ENCODE measurements at places on chromosomes 16 and 17.

GRCh38 chr17:39187152-39187830 lies 10.2 kb downstream of the CACNB1 start:
- no peak for DNase-seq

DNA sequence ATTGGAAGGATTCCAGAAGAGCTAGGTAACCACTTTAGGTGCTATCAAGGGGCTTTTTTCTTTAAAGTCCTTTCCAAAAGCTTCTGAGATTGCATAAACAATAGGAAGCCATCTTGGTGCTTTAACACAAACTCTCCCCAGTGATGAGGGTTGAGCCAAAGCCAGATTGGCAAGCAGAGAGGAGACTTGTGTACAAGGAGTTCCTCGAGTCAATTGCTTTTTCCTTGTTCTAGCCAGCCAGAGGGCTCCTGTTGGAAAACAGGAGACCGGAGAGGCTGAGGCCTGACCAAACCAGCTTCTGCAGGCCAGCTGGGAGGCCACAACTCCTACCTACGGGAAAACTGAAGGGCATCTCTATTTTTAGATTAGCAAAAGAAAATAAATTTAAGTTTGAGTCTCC lies 46.5 kb downstream of the MAPT start:
- DNase-seq: no peak

- DNase-seq: no peak
These were observed 206.3 kb downstream of the MAF start for GRCh38 chr16:79394206-79394605.

DNA sequence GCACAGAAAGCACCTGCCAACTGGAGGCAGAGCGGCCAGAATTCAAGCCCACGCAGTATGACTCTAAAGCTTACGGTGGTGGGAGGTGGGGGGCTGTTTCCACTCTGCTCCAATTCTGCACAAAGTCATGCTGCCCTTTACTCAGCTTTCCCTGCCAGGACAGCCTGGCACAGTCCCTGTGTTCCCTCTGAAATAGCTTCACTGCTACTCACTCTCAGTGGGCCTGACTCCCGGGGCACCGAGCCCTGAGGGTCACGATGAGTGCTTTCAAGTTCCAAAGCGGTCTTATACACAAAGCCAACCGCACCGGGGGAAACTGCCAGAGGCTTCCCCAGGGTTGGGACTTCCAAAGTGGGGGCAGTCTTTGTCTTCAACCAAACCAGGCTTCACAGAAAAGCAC lies 306.1 kb upstream of the XYLT1 start:
- DNase-seq: no peak

- no peak for DNase-seq
These were observed 103.2 kb upstream of the SMURF2 start for GRCh38 chr17:64765191-64765889.

GRCh38 chr16:78235168-78235800 lies 135.8 kb downstream of the WWOX start:
- DNase-seq: peak; percentile 29

DNA sequence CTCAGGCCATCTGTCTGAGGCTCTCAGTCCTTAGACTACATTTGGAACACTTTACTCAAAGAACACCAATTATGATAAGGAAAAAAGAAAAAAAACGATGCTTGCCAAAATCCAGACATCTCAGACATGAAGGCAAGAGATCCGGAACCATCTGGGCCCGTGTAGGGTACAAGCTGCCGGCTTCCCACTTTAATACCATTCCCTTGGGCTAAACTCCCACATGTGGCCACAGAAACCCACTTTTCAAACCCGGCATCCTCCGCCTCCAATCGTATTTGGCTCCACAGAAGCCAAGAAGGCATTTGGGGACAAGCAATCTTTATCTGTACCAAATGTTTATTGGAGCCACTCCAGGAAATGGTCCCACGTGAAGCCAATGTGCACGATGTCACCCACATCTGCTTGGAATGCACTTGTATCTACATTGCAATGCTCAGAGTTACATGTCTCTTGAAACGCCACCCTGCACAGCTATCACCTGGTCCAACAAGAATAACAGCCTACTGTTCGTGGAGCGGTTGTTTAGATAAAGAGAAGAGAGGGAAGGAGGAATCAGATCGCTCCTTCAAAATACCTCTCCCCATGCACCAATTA lies 33.5 kb downstream of the XYLT1 start:
- no peak for DNase-seq

GRCh38 chr17:78737332-78737731 lies 44.7 kb downstream of the CYTH1 start:
- peak; percentile 48 for DNase-seq

GRCh38 chr16:57630931-57631845 lies 2.8 kb downstream of the ADGRG1 start:
- no peak for DNase-seq

GRCh38 chr17:11082559-11082958 lies 158.5 kb upstream of the SHISA6 start:
- DNase-seq: no peak

DNA sequence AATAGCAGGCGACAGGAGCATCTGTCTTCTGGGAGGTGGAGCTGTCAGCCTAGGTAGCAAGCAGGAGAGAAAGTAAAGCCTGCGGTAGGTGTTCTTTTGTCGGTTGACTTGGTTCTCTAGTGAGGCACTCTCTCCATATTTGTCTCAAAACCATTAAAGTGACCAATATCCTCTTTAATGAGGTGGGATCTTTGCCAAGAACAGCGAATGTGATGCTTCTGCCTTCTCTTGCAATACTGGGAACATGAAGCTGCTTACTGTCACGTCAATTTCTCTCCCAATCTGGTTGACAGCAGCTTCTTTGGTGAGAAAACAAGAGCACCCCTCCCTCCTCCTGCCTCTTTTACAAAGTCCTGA lies 176.7 kb downstream of the ABCC12 start:
- DNase-seq: no peak

- no peak for DNase-seq
These were observed 42.5 kb upstream of the RASD1 start for GRCh38 chr17:17538417-17539391.

- peak; percentile 12 for DNase-seq
These were observed 10.3 kb downstream of the ZNF18 start for GRCh38 chr17:11986942-11987329.

GRCh38 chr16:14187517-14188338 lies 116.6 kb downstream of the MRTFB start:
- DNase-seq: no peak

Data from GM04504 (cell line).